NCI-H2171 treated with DMSO at 0.1 percent for 48 hours (cell line): ENCODE measurements at places on chromosomes 5 and 9.
A peak's percentile ranks its signal among the peaks of the same experiment; 100 is the strongest.

DNA sequence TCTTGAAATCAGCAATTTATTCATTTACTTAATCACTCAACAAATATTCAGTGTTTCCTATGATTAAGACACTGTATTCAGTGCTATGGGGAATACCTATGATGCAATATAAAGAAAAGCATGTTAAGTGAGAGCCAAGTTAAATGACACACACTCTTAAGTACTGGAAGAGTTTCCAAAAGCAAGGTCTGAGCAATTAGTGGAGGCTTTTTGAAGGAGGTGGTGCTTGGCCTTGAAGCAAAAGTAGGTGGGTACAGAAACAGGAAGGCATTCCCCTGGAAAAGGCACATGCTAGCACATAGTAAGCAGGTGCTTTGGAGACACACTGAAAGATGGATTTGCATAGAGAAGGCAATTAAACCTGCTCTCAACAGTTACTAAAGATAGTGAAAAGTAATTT, 4.0 kb downstream of the TSLP start:
- no peak for DNase-seq

- DNase-seq, result no peak
Observed at GRCh38 chr5:54862036-54862435, 123.4 kb downstream of the ESM1 start.

DNA sequence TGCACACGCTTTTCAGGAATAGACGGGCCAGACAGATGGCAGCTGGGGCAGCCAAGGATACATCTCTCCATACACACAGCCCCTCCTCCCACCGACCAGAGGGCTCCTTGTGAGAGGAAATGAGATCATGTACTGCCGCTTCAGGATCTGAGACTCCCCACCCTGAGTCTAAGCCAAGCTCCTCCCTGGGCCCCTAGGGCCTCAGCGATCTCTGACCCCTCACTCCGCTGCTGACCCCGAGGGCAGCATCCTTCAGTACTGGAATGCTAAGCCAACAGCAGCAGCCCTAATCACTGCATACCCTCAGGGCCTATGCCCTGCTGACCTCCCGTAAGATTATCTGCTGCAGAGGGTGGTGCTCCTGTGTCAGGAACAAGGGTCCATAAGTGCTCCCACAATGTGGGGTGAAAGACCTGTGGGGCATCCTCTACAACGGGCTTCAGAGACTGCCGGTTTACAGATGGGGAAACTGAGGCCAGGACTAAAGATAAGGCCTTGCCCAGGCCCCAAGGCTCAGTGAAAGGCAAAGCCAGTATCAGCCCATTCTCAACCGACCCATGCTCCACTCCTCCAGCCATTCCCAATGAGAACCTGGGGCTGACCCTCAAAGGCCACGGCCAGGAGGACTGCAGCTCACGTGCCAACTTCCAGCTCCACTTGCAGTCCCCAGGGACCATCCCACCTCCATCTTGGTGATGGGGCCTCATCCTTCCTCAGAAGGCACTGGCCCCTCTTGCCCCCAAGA, 37.5 kb downstream of the BICD2 start:
- peak; percentile 82 for DNase-seq

GRCh38 chr9:6426117-6426516, 13.1 kb downstream of the UHRF2 start:
- DNase-seq, result peak; percentile 9

DNA sequence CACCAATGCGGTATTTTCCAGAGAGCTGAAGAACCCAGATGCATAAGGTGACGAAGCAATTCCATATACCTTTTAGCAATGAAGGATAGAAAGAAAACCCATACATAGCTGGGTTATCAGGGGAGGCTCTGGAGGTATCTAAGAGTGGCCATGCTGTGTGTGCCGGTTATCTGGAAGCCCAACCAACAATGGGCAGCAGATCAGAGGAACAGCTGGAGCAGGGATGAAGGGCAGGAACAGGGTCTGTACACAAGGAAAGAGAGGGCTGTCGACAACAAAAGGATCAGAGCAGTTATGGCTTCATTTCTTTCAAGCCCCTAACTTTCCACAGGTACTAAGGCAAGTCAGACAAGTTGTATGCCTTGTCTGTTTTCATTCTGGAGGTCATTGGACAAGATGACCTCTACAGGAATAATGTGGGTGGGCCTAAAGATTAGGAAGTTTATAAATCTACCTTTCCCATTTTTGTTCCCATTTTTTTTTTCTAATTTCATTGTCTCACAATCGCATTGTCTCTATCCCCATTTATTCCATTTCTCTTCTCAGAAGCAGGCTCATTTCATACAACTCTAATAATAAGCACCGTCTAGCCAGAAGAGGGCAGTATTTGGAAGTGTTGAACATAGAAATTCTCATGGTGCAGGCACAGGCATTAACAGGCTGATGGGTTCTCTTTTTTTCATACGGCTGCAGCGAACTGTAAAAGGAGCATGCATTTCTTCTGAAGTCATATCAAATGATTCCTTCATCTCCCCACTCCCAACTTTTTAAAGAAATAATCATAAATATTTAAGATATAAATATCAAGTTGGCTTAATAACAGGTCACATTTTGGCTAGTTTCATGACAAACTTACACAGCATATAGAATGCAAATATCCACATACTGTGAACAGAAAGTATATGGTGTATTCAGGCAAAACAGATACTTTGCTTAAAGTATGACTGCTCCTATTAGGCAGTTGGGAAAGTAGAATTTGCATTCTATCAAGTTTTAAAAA, 63.5 kb downstream of the ZNF474 start:
- DNase-seq, result peak; percentile 58

GRCh38 chr5:10509575-10509974, 54.3 kb upstream of the ANKRD33B start:
- peak; percentile 94 for DNase-seq

GRCh38 chr5:57102189-57102904, 71.5 kb upstream of the GPBP1 start:
- DNase-seq, result no peak

DNA sequence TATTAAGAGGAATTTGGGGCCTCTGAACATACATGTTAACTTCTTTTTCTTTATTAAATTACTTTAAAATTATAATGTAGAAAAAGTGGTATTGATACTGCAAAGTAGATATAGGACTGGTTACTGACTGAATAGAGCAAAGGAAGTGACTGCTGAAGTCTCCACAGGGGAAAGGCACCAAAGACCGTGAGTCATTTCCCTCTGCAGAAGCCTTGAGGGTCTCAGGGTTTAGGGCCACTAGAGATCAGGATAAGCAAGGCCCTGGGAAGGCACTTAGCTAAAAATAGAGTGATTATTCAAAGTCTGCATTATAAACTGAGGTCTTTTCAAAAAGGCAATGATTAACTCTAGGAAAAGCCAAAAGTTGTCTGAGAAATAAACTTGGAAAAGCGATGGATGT, 44.7 kb upstream of the ITGA1 start:
- no peak for DNase-seq
